Naive B cell (primary cell): ENCODE measurements at places on chromosomes 12 and 14.

- DNase-seq: no peak
Measured at GRCh38 chr14:77065851-77066577, 32.0 kb upstream of the CIPC start.

DNA sequence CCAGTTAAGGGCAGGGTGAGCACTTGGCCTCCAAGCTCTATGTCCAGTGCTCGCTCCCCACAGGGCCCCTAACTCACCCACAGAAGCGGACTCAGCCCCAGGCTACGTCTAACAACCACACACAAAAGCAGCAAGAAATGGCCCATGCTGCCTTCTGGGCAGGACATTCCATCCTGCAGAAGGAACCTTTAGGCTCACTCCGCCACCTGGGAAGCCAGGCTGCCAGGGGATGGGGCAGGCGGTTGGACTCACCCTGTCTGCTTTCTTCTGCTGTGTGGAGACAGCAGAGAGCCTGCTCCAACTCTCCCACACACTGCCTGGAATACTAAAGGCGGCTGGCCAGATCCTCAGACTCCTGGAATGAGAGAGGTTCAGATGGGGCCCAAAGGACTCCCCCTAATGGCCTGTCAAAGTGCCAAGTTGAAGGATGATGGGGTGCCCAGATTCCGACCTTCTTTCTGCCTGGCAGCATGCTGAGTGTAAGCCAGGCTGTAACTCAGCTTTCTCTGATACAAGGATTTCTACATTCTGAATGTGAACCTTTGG, 27.7 kb upstream of the BLTP3B start:
- no peak for DNase-seq

GRCh38 chr12:34021071-34021470, 1.2 kb upstream of the ALG10 start:
- DNase-seq: no peak

DNA sequence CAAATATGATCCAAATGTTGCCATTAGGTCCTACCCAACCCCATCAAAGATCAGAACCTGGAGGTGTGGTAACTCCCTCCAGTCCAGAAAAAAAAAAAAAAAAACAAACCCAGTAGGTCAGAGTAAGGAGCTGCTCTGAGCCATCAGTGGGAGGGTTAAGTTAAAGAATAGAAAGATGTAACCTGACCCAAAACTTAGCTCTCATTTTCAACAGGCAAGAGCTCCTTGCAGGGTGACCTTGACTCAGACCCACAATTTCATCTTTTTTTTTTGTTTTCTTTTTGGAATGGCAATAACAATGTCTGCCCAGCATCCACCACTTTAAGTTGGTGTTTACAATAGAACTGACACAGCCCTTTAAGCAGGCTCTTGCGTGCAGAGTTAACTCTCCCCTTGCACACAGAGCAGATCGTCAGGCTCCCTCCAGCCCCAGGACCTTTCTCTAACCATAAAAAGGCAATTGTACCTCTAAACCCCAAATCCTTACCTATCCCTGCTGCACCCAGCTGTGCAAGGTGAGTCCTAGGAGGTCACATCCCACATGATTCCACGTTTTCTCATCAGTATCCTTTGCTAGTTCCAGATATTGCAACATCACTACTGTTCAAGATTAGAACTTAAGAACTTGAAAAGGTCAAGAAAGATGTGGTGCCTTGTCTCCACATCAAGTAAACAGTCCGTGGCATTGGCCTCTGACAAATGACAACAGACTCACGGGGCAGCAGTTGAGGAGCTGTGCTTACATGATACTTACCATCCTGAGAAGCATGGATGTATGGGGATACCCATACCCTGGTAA, 178.6 kb upstream of the EEA1 start:
- no peak for DNase-seq

- peak; percentile 39 for DNase-seq
Measured at GRCh38 chr12:121537814-121538698, 42.8 kb downstream of the KDM2B start.

DNA sequence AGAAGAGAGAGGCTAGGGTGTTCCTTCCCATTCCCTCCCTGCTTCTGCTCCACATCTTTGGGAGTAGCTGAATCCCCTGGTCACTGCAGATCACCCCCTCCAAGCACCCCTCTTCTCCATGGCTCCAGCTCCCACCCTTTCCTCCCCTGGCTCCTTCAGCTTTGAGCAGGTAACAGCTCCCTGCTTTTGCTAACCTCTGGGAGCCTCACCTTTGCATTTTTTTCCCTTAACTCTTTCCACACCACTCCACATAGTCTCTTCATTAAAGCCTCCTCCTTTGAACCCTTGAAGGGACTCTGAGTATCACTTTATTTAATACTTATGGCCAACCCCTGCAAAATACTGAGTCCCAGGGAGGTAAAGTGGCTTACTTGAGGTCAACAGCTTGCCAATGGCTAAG, 25.7 kb upstream of the SERPINA6 start:
- no peak for DNase-seq

DNA sequence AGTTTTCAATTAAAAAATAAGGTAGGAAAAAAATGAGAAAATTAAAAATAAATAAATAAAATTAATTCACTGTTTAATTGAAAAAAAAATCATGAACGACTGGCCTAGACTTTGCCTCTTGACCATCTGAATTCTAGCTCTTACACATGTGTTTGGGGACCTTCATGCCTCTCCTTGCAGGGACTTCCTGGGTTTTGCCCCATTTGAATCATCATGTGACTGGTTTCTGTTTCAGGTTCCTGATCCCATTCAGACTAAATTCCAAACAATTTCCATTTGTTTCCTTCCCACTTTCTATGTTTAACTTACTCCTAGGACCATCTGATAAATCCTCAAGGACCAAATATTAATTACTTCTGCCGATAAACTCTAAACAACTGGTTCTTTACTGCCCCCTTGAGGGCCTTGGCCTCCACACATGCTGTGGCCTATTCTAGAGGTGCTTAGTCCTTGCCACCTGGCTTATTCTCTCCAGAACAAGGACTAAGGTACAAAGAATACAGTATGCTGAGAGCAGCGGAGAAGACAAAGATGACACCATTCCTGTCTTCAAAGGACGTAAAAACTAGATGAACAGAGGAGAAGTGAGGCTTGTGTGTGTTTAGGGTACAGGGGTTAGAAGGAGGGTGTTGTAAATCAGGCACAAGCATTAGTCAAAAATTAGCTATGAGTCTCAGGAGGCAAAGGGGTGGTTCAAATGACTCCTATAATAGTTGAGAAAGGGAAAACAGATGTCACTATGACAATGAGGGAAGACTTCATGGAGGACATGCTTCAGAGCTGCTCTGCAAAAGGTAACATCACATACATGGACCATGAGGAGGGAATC, 125.8 kb upstream of the AVPR1A start:
- no peak for DNase-seq

GRCh38 chr12:97503073-97503855, 40.7 kb downstream of the RMST start:
- no peak for DNase-seq

DNA sequence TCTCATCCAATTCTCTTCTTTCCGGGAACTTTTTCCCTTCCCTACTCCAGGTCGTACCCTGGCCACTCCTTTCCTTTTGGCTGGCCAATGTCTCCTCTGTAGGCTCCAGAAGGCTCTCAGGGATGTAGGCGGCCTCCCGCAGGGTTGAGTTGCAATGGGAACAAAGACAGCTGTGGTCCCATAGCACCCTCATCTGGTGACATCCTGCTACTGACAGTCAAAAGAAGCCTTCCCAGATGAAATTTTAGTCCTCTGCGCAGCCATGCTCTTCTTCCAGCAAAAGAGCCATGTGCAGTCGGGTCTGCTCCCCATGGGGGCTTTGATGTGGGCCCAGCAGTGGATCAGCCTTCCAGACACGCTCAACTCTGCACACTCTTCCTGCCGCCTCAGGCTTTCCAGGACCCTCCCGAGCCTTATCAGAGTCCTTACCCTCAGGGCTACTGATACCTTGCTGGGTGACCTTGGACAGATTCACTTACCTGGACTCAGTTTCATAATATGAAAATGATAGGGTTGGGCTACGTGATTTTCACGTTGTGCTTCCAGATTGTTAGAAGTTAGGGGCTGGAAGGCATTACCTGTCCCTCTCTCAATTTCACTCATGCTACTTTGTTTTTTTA, 5.5 kb upstream of the CELA1 start:
- DNase-seq: peak; percentile 42

DNA sequence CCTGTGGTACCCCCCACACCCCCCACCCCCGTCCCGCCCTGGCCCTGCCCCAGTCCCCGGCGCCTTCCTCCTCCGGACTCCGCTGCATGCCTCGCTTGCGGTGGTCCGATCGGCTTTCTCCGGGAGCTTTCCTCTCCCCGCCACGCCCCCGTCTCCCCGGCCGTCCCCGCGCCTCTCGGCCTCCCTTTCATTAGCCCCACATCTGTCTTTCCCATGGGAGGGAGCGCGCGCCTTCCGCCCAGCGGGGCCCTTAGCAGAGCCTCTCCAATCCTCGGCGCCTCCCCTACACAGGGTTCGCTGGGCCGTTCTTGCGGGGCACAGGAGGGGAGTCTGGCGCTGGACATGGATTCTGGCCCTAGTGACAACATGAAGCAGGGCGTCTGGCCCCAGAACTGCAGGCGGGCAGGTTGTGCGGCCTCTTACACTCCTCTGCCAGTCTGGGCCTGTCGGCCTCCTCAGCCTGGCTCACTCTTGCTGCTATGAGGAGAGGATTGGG, 1.5 kb upstream of the EFS start:
- no peak for DNase-seq

DNA sequence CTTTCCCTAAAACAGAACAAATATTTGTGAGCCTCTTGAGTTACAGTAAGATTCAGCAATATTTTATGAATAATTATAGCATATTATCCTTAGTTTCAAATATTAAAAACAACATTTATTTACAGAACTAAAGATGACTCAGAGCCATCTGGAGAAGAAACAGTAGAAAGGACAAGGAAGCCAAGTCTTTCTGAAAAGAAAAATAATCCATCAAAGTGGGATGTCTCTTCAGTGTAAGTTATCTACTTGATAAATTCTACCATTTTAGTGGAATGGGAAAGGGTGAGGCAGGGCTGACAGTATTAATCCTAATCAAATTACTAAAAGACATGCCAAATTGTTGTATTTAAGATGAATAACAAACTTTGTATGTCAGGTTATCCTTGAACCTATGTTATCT, 88.1 kb downstream of the DNAI7 start:
- DNase-seq: no peak

- no peak for DNase-seq
Measured at GRCh38 chr14:51147183-51147582, 52.3 kb upstream of the TRIM9 start.

- DNase-seq: no peak
Measured at GRCh38 chr14:99597911-99598600, 6.0 kb downstream of the CCDC85C start.
